NAMALWA (cell line): ENCODE measurements at places on chromosomes 11 and 22.

GRCh38 chr11:13963949-13964770 lies 1.6 kb downstream of the SPON1 start:
- DNase-seq: no peak

- DNase-seq: no peak
Observed at GRCh38 chr11:69073469-69073868, 24.7 kb downstream of the TPCN2 start.

GRCh38 chr11:69157156-69157821 lies 1.6 kb downstream of the SMIM38 start:
- no peak for DNase-seq

GRCh38 chr11:14742849-14743559 lies 99.4 kb downstream of the PDE3B start:
- DNase-seq: no peak

GRCh38 chr22:38106814-38107578 lies 3.5 kb downstream of the BAIAP2L2 start:
- DNase-seq: no peak

DNA sequence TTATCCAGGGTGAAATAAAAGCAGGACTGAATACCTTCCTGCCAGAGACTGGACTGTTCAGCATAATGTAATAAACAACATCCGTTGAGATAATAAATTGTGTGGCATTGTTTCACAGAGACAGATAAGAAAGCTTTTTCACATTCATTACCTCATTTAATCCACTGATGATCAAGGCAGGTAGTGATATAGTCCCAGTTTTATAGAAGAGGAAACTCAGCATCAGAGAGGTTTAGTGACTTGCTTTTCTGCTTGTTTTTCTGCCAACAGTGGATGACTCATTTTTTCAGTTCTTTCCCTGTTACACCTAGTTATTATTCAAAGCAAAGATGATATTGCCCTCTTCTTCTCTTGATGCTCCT lies 4.0 kb downstream of the MYO18B start:
- DNase-seq: no peak

GRCh38 chr11:103494491-103494890 lies 385.3 kb downstream of the DYNC2H1 start:
- DNase-seq: no peak

- no peak for DNase-seq
Observed at GRCh38 chr11:19689281-19690000, 23.2 kb upstream of the NAV2 start.

- peak; percentile 84 for DNase-seq
Observed at GRCh38 chr22:22450343-22450839, 58.2 kb downstream of the ZNF280B start.

DNA sequence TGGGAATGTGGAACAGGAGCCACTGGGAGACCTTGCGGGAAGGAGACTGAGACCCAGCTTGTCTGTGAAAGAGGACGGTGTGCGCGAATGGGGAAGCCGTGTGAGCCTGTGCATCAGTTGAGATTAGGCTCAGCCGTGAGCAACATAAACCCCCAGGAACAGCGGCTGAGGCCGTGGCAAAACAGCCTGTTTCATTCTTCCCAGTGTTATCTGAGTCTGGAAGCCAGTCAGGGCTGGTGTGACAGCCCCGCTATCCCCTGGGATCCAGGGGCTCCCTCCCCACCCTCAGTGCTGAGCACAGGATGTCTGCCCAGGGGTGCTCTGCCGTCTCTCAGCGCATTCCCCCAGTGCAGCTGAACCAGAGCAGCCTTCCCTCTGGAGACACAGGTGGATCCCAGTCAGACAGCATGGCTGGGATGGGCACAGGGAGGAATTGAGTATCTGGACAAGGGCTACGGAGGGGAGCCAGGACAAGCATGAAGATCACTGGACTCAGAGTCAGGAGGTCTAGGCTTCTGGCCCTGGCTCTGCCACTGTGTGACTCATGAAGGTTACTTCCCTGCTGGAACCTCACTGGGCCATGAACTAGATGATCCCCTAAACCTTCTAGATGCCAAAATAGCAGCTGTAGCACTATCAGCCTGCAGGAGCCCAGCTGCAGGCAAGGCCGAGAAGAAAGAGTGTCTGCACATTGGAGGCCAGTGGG lies 8.6 kb downstream of the OAF start:
- DNase-seq: no peak

DNA sequence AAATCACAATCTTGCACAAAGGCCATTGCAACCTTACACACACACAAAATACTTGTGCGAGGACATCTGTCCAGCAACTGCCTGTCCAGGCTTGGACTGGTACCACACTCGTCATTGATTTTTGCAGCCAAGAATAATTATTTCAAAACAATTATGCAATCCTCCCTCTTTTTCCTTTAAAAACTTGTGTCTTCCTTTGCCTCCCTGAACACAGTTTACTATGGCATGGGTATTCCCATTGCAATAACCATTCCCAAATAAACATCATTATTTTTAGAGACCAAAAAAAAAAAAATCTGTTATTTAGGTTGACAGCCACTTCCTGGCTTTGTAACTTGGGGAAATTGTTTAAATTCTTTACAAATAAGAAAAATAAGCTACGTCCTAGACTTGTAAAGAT lies 54.0 kb downstream of the C11orf91 start:
- no peak for DNase-seq

- peak; percentile 84 for DNase-seq
Observed at GRCh38 chr11:77091146-77091940, 11.3 kb upstream of the OMP start.

GRCh38 chr11:82906236-82906635 lies 4.7 kb downstream of the DDIAS start:
- peak; percentile 69 for DNase-seq

DNA sequence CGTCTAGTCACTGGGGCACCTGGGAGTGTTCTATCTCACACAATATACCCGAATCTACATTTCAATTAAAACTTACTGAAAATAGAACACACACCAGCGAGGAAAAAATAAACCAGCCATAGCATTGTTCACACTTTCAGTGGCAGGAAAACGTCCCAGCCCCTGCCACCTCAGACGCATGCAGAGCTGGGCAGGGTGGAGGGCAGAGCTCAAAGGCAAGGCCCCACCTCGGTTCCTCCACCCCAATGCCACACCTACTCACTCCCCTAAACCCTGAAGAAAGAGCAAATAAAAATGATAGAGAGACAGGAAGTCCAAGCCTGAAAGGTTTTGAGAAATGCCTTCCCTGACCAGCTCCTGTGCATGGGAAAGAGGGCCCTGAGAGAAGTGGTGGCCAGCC lies 14.8 kb downstream of the B3GNT6 start:
- DNase-seq: no peak

- DNase-seq: no peak
Observed at GRCh38 chr11:116697011-116697410, 75.8 kb downstream of the BUD13 start.

GRCh38 chr22:33081686-33082590 lies 23.8 kb upstream of the SYN3 start:
- no peak for DNase-seq

GRCh38 chr22:34847072-34847471 lies 218.9 kb upstream of the ISX start:
- DNase-seq: no peak

- no peak for DNase-seq
Observed at GRCh38 chr22:28983788-28984441, 77.7 kb downstream of the C22orf31 start.

GRCh38 chr22:44955102-44955501 lies 54.7 kb downstream of the PHF21B start:
- peak; percentile 33 for DNase-seq

- DNase-seq: no peak
Observed at GRCh38 chr11:72220696-72221363, 3.7 kb upstream of the INPPL1 start.
